Left cardiac atrium (tissue), 4 donors: ENCODE measurements at places on chromosomes 1 and 21. TPM values are rescaled to one million over a fixed set of nuclear protein-coding genes. Genes with fewer than 3 reads are reported as not detected.

The ACBD6 gene
- total RNA-seq = 18.3 TPM

The RCSD1 gene
- 38.7 TPM for total RNA-seq

The SERTAD4 gene
- 5.2 TPM for total RNA-seq

The NFIA gene
- 94.1 TPM for total RNA-seq

The OPTC gene
- total RNA-seq = not detected

The CRYBG2 gene
- total RNA-seq = not detected

The SF3B4 gene
- 25.4 TPM for total RNA-seq

The ADAMTS4 gene
- total RNA-seq = 16.5 TPM

The RBM11 gene
- 0.41 TPM for total RNA-seq

The TNFSF4 gene
- total RNA-seq = 2.3 TPM

The FAM151A gene
- 0.15 TPM for total RNA-seq

The SYPL2 gene
- total RNA-seq = 12.3 TPM

The FCGR1A gene
- 4.1 TPM for total RNA-seq

The CHIT1 gene
- total RNA-seq = 0.63 TPM

The CFHR3 gene
- total RNA-seq = 0.39 TPM

The HP1BP3 gene
- total RNA-seq = 133 TPM

The IL20 gene
- not detected for total RNA-seq

The TDRD10 gene
- total RNA-seq = 3.6 TPM
